ENCODE measurements at places on chromosomes 12 and 14. TPM values are rescaled to one million over a fixed set of nuclear protein-coding genes. Genes with fewer than 3 reads are reported as not detected.

TAMALIN gene
- total RNA-seq, result 10.4 TPM

GPX2 gene
- not detected for total RNA-seq

KRT85 gene
- total RNA-seq, result not detected

OTX2 gene
- total RNA-seq, result not detected

OS9 gene
- 92.6 TPM for total RNA-seq

DTX1 gene
- 0.21 TPM for total RNA-seq

SLC24A4 gene
- not detected for total RNA-seq

SLC25A47 gene
- total RNA-seq, result not detected

FAM177A1 gene
- 37.9 TPM for total RNA-seq

SYNE3 gene
- 45.2 TPM for total RNA-seq

KRT75 gene
- total RNA-seq, result not detected

RNU4-1 gene
- 2,196 TPM for total RNA-seq

CABP1 gene
- total RNA-seq, result 0.16 TPM
